ENCODE measurements at places on chromosomes 16 and 17. TPM values are rescaled to one million over a fixed set of nuclear protein-coding genes. Genes with fewer than 3 reads are reported as not detected.

The EVPLL gene
- total RNA-seq: 5.7 TPM

The DUSP3 gene
- total RNA-seq: 38.4 TPM

The TEX14 gene
- 0.28 TPM for total RNA-seq

The TPSG1 gene
- total RNA-seq: not detected

The USP6 gene
- 0.11 TPM for total RNA-seq

The ABCC12 gene
- total RNA-seq: not detected

The CCL5 gene
- total RNA-seq: not detected

The ABCA8 gene
- not detected for total RNA-seq

The SLC47A1 gene
- total RNA-seq: 1.3 TPM

The ZNF205 gene
- 18.0 TPM for total RNA-seq

The RCVRN gene
- total RNA-seq: not detected

The MYO1C gene
- 237 TPM for total RNA-seq

The CSHL1 gene
- total RNA-seq: not detected

The C16orf74 gene
- 44.3 TPM for total RNA-seq

The RHBDF2 gene
- 39.6 TPM for total RNA-seq

The VWA3A gene
- total RNA-seq: 0.73 TPM

The ACSM2A gene
- not detected for total RNA-seq

The KRTAP1-1 gene
- total RNA-seq: not detected

The NLGN2 gene
- 86.3 TPM for total RNA-seq

The C1QTNF8 gene
- not detected for total RNA-seq

The ADPRM gene
- 6.4 TPM for total RNA-seq

The WRAP53 gene
- total RNA-seq: 31.9 TPM

The VPS35 gene
- 94.9 TPM for total RNA-seq

The SLC5A2 gene
- total RNA-seq: 0.13 TPM

The KREMEN2 gene
- 16.2 TPM for total RNA-seq

The MT1A gene
- 23.5 TPM for total RNA-seq

The CTRL gene
- 1.7 TPM for total RNA-seq

The SOX15 gene
- total RNA-seq: 124 TPM

The GPR139 gene
- not detected for total RNA-seq

The FA2H gene
- total RNA-seq: 3.5 TPM

The TIMP2 gene
- total RNA-seq: 90.5 TPM

The SNX11 gene
- 17.0 TPM for total RNA-seq

The KRTAP4-12 gene
- not detected for total RNA-seq

The XYLT1 gene
- 1.3 TPM for total RNA-seq

The EFNB3 gene
- total RNA-seq: 1.6 TPM

The APOBR gene
- total RNA-seq: 2.4 TPM

The CHST6 gene
- 4.8 TPM for total RNA-seq

The CES3 gene
- 9.1 TPM for total RNA-seq

The FOXC2 gene
- not detected for total RNA-seq

The WDR59 gene
- 97.0 TPM for total RNA-seq

The YBX2 gene
- 0.68 TPM for total RNA-seq

The SLC16A11 gene
- not detected for total RNA-seq

The CLDN7 gene
- 442 TPM for total RNA-seq

The NKD1 gene
- total RNA-seq: 0.83 TPM

The WFIKKN1 gene
- total RNA-seq: 9.2 TPM

The GRAPL gene
- 0.37 TPM for total RNA-seq

The GUCY2D gene
- 0.79 TPM for total RNA-seq

The TBC1D3I gene
- total RNA-seq: 0.81 TPM

The PYY gene
- not detected for total RNA-seq

All from PC-9 (cell line).